CD4-positive, alpha-beta T cell treated with Interleukin-6 for 4 hours (primary cell): ENCODE measurements at places on chromosomes 7 and 10.

DNA sequence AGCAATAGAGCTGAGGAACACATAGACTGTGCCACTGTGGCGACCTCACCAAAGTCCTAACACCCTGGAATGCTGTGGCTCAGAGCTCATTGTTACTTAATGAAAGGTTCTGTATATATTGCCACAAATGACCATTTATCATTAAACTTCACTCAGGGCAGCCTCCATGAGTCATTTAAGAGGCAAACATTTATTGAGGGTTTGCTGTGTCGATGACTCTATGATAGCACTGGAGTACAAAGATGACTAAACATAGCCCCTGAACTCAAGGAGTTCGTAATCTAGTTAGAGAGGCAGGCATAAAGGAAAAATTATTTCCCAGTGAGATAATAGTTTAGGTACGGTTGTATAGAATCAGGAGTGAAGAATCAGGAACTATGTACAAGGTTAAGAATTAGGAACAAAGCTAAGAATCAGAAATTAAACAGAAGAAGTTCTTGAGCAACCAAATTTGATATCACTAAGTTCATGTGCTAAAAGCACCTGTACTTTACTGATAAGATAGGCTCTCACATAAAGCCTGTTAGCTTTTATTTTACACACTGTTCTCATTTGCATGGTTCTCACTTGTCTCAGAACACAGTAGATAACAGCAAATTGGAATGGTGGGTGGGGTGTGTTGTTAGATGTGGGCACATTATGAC, 7.9 kb downstream of the ENTPD7 start:
- no peak for DNase-seq

DNA sequence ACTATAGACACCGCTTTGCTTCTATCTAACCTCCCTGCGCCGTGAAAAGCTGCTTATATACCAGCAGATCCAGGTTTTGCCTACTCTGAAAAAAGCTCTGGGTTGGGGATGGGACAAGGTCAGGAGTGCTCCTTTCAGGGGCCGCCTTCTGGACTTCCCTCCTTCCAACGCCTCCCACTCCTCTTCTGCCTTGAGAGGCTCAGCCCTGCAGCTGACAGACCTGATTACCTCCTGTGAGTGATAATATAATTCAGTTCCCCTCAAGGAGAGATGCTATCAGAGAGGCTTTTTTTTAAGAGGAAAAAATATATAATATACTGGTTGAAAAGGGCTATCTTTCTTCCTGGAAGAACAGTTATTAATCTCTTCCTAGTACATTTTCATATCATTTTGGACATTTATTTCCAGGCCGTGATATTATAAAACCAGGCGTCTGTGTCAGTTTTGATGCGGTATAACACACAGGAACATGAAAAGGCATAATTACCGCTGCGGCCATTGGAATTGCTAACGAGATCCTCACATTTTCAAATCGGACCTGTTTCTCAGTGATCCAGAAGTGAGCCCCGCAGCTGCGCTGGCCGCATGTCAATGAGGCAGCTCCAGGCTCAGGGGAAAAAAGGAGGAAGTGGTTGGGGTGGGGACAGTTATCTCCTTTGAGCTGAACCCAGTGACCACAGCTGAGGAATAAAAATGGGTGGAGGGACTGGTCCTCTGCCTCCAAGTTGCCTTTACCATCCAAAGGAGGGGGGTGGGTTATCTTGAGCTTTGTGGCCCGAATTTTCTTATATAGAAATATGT, 457.1 kb downstream of the TYW1 start:
- no peak for DNase-seq

- no peak for DNase-seq
Observed at GRCh38 chr7:137952426-137952805, 49.5 kb downstream of the CREB3L2 start.

GRCh38 chr7:73900286-73900685, 39.3 kb downstream of the TMEM270 start:
- no peak for DNase-seq

DNA sequence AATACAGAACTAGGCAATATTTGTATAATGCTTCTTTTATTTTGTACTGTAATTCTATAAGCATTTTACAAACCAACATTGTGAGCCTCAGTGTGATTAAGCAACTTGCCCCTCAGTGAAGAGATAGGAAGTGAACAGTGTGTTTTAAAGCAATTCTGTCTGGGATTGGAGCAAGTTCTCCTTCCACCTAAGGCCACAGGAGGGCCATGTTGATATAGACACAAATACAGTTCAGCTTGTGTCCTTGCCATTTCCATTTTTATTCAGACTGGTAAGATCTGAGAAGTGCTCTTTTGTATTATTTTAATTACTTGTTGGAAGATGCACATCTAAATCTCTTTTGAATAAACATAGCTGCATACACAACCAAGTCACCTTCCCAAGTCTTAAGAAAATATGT, 416.3 kb upstream of the COBL start:
- no peak for DNase-seq

DNA sequence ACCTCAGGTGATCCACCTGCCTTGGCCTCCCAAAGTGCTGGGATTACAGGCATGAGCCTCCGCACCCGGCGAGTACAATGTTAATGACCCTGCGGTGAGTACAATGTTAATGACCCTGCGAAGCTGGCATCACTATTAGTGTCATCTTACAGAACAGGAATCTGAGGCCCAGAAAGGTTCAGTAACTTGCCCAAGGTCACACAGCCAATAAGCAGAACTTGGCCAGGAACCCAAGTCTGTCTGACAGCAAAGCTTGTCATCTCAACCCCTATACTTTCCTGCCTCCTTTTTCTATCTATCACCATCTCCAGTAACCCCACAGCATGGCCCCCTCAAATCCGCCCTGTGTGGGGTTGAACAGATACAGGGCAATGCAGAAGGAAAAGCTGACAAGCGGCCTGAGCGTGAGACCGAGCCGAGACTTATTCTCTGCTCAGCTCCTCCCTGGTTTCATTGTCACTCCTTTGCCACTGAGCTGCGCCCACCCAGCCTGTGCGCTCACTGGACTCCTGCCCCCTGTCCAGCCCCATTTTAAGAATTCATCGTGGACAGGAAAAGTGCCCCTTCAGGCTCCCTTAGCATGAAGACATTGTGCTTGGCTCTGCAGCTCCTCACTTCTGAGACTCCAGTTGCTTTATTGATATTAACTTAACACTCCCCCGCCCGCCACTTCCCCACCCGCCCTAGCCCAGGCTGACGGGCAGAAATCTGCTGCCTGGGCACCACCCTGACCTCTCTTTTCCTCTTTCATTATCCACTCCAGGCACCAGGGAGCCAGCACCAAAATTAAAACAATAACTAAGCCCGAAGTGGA, 58.1 kb upstream of the LBX1 start:
- DNase-seq, result no peak

DNA sequence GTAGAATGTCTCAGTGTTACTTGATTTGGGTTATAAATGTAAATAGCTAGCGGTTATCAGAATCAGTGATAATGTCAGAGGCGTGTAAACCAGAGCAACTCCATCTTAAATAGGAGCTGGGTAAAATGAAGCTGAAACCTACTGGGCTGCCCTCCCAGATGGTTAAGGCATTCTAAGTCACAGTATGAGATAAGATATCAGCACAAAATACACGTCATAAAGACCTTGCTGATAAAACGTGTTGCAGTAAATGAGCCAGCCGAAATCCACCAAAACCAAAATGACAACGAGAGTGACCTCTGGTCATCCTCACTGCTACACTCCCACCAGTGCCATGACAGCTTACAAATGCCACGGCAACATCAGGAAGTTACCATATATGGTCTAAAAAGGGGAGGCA, 172.3 kb downstream of the CHRM2 start:
- no peak for DNase-seq

GRCh38 chr10:11026773-11027172, 9.1 kb downstream of the CELF2 start:
- DNase-seq, result no peak

DNA sequence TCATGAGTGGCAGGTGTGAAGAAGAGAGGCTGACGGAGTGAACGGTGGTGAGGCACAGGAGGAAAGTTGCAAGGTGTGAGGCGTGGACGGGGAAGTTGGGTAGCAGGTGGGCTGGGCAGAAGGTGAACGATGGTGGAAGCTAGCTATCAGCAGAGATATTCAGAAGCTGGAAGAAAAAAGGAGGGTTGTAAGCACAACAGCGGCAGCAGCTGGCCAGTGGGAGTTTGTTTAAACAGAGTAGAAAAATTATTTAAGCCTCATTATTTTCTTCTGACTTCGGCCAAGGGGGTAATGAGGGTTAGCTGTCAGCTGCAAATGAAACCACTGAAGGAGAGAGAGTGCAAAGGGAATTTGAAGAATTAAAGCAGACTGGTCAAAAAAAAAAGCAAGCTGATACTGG, 62.1 kb upstream of the PRKAR2B start:
- no peak for DNase-seq

GRCh38 chr7:97694355-97694754, 37.5 kb upstream of the TAC1 start:
- no peak for DNase-seq

DNA sequence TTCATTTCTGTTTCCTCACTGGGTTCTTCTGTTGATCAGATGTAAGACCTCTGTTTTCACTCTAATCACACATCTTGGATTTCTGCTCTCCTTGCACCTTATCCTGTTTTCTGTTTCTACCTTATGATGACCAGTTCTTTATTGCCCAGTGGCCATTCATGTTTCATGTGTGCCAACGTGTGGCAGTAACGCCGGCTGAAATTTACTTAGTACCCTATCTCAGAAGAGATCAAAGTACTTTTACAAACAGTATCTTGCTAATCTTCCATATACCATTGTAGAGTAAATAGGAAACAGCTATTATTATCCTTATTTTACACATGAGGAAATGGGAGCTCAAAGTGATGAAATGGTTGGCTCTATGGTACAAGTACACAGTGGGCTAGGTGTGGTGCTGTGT, 74.0 kb downstream of the GATA3 start:
- no peak for DNase-seq

- no peak for DNase-seq
Observed at GRCh38 chr10:106643473-106643872, 521.0 kb downstream of the SORCS1 start.

- no peak for DNase-seq
Observed at GRCh38 chr10:126729314-126729870, 58.9 kb upstream of the C10orf90 start.

- DNase-seq, result no peak
Observed at GRCh38 chr7:135745703-135746312, 2.8 kb downstream of the FAM180A start.

DNA sequence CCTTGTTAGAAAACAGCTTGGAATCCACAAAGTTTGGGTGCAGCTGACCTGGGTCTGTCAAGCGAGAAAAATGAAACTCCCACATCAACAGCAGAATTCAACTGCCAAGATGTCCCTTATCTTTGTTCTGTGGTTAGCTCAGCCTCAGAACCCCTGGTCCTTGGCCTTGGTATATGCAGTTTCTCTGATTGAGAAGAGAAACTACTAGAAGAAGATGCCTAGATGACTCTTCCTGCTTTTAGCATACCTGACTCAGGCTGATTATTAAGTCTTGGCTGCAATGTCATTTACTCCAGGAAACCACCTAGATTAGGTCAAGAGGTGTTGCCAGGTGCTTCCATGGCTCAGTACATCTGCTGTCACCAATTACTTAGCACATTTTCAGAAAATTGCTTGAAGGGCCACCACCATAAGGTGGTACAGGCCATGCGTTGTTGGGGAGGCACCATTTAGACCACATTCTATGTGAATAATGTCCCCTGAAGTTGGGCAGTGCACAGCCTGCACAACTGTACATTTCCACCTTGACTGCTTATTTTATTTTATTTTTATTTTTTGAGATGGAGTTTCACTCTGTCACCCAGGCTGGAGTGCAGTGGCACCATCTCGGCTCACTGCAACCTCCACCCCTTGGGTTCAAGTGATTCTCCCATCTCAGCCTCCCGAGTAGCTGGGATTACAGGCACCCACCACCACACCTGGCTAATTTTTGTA, 59.4 kb upstream of the ZNF438 start:
- no peak for DNase-seq

GRCh38 chr10:76583711-76584161, 1053.9 kb downstream of the KCNMA1 start:
- DNase-seq, result no peak

GRCh38 chr10:120749072-120749471, 102.1 kb upstream of the WDR11 start:
- no peak for DNase-seq

- DNase-seq, result no peak
Observed at GRCh38 chr7:41994746-41995110, 242.3 kb downstream of the GLI3 start.

- peak; percentile 97 for DNase-seq
Observed at GRCh38 chr10:73879296-73880173, 5.2 kb upstream of the CAMK2G start.

DNA sequence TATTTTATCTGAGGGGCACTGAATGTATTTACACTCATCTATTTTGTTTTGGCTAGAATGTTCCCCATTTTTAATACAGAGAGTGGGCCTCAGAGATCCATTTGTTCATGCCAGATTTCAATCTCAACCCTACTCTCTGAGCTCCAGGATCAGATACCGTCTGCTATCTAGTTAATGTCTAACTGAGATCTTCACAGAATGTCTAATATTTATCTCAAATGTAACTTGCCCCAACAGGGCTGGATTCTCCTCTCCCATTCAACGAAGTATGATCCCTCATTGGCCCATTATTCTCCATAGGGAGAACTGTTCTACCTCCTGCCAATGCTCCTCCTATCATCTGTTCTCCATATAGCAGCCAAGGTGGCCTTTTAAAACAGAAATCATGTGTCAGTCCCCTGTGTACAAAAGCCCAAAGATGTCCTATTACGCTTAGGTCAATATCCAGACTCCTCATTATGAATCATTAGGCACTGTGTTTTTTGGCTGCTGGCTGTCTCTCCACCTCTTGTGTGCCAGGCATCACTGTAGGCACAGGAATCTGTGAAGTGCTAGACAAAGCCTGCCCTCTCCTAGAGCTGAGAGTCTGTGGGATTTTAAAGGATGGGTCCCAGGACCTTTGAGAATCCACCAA, 169.3 kb upstream of the AGK start:
- DNase-seq, result no peak

DNA sequence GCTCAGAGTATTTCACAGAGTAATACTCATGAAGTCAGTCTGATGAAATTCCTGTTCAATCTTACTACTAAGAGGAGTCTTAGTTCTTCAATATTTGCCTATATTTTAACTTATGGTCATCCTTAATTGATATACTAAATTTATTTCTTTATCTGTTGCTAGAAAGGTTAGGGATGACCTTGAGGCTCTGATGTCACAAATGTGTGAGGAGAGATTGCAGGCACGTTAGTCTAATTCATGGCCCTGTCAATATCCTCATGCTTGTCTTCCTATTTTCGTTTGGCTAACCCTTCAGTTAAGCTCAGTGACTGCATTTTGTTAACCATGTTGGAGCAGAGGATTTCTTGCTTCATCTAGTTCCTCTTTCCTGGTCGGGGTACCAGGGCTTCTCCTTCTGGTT, 704.7 kb upstream of the COBL start:
- DNase-seq, result no peak

GRCh38 chr7:95780665-95781064, 8.3 kb downstream of the DYNC1I1 start:
- DNase-seq, result no peak

GRCh38 chr7:45922810-45923209, 1.7 kb upstream of the IGFBP3 start:
- DNase-seq, result peak; percentile 22

- DNase-seq, result no peak
Observed at GRCh38 chr10:110508159-110508788, 10.6 kb downstream of the DUSP5 start.
